ENCODE measurements at places on chromosomes 6 and 20.

DNA sequence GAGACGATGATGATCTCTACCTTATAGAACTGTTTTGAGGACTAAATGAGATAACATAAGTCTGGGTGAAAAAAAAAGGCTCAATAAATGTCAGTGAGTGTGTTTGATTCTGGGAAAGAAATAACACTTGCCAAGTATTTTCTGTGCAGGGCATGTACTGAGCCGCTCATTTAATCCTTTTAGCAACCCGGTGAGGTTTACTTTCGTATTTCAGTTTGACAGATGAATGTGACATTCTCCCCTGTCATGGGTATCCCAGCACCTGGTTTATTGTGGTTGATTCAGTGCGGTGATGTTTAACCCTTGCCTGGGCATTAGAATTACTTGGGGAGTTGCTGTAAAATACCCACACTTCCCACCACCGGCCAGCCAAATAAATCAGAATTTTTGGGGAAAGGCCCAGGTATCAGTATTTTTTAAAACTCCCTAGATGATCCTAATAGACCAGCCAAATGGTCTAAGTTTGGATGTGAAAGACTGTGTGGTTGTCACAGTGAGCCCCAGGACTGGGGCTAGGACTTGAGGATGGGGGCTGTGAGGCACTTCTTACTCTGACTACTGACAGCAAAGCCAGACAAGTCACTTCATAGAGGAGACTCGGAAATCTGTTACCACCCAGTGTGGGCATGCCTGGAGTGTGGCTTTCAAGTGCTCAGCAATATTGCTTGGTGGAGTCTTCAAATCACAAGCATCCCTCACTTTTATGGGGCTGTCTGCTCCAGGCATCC, 100.2 kb upstream of the KCNG1 start:
- DNase-seq: no peak

GRCh38 chr6:166439366-166440091, 56.8 kb upstream of the MPC1 start:
- no peak for DNase-seq

GRCh38 chr6:56772737-56773184, 130.1 kb upstream of the DST start:
- DNase-seq: no peak

DNA sequence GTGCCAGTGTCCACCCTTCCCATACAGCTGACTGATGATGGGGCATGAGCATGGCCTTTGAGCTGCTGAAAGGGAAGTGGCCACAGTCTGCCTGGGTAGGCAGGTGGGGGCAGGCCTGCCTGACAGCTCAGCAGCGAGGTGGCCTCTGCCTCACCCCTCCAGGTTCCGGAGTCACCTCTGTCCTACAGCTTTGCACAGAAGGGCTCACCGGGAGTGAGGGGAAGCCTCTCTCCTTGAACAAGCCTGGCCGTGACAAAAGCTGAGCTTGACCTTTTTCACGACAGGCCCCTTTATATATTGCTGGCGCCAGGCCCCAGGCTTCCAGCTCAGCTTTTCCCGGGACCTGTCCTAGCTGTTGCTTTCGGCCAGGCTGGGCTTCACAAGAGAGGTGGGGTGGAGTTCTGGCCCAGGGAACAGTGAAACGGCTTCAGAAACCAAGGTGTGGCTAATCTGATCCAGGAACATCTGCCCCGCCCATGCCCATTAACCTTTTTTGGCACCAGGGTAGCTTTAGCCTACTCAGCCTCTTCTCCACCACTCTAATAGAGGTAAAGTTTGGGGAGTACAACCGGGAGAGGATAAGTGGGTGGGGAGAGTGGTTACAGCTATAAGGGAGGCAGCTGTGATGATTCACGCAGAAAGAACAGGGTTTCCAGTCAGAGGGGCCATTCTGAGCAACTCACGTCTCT, 42.9 kb downstream of the C6orf132 start:
- DNase-seq: no peak

DNA sequence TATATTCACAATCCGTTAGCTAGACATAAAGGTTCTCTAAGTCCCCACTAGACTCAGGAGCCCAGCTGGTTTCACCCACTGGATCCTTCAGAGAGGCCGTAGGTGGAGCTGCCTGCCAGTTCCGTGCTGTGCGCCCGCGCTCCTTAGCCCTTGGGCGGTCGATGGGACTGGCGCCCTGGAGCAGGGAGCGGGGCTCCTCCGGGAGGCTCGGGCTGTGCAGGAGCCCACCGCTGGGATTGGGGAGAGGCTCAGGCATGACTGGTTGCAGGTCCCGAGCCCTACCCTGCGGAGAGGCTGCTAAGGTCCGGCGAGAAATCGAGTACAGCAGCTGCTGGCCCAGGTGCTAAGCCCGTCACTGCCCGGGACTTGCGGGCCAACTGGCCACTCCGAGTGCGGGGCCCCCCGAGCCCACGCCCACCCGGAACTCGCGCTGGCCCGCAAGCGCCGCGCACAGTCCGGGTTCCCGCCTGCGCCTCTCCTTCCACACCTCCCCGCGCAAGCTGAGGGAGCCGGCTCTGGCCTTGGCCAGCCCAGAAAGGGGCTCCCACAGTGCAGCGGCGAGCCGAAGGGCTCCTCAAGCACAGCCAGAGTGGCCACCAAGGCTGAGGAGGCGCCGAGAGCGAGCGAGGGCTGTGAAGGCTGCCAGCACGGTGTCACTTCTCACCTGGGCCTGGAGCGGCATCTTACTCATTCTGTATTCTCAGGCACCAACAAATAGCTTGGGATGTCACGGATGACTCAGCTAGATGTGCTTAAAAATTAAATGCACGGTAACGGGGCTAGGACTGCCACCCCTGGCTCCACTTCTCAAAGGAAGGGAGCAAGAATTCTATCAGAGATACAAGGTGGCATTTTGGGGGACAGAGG, 44.1 kb downstream of the IRF4 start:
- DNase-seq: no peak

- DNase-seq: no peak
These were observed 86.7 kb downstream of the SCML4 start for GRCh38 chr6:107737397-107737793.

DNA sequence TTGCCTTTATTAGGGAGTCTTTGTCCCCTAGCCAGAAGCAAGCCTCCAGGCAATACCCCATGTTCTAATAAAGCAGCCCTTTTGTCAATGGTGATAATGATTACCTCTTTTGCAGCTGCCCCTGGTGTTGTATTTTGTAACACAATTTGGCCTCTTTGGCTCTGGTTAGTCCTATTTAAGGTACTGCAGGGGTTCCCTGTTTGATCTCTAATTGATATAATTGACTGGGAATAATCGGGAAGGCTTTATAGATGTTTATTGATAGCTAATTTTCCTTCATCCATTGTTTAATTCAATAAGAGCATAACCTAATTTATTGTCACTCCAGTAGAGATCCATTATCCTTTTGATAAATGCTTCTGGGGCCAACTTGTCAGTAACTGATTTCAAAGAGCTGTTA, 537.2 kb downstream of the PKHD1 start:
- DNase-seq: no peak

GRCh38 chr6:160309718-160310117, 38.5 kb upstream of the SLC22A3 start:
- no peak for DNase-seq

DNA sequence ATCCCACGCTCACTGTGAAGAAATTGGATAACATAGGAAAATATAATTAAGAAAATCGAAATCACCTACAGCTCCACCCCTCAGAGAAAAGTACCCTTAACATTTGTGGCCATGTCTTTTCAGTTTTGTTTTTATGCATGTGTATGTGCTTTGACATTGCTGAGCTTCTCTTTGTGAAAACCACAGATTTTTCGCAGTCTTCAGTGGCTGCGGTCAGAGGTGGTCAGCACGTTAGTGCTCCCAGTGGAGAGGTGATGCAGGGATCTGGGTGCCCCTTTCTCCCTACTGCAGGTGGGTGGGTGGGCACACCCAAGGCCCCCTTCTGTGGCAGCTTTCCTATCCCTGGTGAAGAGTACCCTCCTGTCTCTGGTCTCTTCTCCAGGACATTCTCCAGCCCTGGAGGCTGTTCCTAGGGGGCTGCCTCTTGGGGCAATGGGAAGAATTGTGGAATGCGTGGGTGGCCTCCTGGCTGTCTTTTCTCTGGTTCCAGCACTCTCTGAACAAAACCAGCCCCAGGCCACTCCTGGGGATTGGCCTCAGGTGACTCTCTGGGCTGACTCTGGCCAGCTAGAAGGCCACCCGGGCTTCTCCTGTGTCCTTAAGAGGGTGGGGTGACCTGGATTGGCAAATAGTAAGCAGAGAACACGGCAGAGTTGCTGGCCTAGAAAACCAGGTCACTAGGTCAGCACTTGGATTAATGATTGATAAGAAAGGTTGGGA, 49.8 kb upstream of the FANCE start:
- DNase-seq: no peak

- no peak for DNase-seq
These were observed 56.5 kb upstream of the CCN2 start for GRCh38 chr6:132007474-132008190.

- no peak for DNase-seq
These were observed 14.7 kb downstream of the ZNF335 start for GRCh38 chr20:45957021-45957941.

DNA sequence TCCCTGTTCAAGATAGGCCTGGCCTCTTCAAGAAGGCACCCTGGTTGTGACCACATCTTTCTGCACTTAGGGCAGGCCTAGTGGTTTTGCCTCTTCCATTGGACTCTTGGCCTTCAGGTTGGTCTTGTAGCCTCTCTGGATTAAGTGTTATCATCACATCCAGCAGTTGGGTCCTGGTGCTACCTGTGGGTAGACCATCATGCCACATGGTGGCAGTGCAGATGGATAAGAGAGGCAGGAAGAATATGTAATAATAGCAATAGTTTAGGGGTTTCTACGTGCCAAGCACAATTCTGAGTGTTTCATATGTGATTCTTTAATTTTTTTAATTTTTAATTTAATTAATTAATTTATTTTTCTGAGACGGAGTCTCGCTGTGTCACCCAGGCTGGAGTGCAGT, 28.5 kb upstream of the SNRPB2 start:
- peak; percentile 7 for DNase-seq
